ENCODE measurements at places on chromosomes 2 and 18.
A peak's percentile ranks its signal among the peaks of the same experiment; 100 is the strongest.

DNA sequence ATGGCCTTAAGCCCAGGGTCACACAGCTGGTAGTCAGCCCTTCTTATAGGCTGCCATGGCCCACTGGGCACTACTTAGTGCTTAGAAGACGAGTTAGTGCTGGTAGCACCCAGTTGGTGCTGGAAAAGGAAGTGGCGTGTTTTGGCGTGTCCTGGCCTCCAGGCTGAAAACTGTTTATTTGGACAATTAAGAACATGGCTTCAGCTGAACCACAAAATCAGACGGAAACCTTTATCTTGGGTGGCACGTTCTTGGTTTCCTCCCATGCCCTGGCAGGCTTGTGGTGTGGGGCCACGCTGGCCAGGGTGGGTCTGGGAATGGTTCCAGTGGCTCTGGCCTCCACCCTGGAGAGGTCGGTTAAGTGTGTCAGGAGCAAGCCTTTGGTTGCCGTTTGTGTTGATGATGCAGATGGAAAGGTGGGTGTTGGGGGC lies 141.5 kb upstream of the HAAO start:
- DNase-seq: no peak

- peak; percentile 71 for DNase-seq
Observed at GRCh38 chr18:7415081-7415894, 151.8 kb upstream of the PTPRM start.

GRCh38 chr2:30221531-30221930 lies 9.8 kb upstream of the LBH start:
- no peak for DNase-seq

DNA sequence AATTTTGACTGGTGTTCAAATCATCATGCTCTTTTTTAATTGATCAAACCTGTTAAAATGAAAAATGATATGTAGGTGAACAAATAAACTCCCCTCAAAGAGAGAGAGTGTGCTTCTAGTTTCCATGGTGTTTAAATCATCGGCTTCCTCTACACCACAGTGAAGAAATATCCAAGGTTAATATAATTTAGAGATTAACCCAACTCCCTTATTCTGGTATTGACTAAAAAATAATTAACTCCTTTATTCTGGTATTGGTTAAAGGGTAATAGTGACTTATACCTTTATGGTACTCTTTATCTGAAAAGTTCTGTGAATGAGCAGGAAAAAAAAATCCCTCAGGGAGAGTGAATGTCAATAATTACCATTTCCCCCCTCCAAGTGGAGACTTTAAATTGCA lies 93.1 kb downstream of the SPATS2L start:
- no peak for DNase-seq

DNA sequence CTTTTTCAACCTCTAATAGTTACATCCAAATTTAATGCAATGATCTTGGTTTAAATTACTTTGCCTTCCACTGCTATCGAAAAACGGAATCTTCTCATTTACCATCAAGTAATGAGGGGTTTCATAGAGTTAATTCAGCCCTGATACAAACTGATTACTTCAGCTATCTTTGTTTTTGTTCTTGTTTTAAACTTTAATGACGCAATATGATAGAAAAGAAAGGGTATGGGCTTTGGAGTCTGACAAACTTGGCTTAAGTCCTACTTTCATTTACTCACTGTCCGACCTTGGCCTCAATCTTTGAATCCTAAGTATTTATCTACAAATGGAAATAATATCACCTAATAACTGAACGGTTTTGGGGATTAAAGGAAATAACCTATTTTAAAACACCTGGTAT lies 16.1 kb downstream of the ADAM17 start:
- peak; percentile 86 for DNase-seq

DNA sequence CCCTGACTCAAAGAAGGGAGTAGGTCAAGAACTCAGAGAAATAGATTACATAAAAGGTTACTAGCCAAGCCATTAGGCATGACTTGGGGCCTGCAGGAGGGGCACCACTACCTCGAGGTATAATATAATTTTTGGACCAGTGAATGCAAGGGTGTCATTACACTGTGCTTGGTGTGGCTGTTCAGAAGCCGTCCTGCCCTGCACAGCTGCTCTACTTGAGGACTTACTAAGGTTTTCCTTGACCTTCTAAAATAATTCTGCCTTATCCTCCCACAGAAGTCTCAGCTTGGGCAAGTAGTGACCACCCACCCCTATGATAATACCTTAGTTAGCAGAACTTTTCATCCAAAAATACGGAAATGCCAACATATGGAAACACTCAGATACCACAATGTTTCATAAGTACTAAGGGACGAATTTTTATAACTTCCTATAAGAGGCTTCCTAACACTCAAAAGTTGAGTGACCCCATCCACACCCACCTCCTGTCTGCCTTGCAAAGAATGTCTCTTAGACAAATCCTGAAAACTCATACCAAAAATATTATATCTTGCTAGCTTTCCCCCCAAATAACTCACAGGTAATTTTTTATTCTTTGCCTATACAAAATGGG lies 17.7 kb upstream of the ATG16L1 start:
- no peak for DNase-seq

DNA sequence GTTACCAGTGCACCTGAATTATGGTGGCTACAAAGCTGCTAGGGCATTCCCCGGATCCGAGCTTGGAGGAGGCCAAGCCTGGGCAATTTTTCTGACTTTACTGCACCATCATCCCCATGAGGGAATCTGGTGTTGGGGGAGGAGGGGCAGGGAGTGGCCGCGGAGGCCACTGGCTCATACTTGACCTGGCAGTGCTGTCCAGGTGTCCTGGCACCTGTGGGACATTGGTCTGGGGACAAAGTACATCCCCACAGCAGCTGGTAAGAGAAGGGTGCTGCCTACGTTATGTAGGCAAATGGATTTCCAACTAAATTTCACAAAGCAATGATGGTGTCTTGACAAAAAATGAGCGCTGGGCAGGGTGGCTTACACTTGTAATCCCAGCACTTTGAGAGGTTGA lies 48.3 kb downstream of the KLHL29 start:
- DNase-seq: no peak

DNA sequence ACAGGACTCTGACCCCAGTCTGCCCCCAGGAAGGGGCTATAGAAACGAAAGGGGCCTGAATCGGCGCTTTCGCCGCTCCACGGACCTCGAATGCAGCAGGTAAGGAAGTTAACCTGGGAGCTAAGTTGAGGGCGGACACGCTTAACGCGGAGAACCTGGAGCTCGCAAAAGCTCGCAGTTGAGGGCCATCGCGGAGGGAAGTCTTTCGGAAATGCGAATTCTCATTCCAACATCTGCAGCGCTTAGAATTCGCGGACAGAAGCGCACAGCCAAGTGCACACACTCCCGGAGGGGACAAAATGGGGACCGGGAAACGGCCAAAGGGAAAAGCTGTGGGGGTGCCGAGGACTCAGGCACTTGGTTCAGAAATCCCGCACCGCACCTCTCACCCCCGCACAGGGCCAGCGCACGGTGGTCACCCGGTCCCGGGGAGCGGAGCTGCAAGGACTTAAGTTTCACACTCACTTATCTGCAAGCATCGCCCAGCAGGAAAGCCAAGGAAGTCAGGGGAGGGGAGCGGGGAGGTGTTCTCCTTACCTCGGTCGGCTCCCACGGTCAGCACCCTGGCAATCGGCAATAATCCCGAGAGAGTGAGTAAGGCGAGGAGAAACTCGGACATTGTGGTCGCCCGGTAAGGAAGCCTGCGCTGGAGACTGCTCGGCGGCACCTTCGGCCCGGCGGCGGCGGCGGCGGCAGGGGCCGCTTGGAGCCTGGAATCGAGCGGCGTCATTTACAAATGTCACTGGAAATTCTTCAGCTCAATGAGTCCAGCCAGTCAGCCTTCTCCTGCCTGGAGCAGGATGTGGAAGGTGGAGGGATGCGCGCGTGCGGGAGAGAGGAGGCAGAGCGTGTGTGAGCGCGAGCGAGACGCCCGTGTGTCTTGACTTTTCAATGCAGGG lies 456 bp downstream of the LRP1B start:
- peak; percentile 68 for DNase-seq

GRCh38 chr2:169761251-169761969 lies 27.8 kb downstream of the KLHL23 start:
- no peak for DNase-seq

DNA sequence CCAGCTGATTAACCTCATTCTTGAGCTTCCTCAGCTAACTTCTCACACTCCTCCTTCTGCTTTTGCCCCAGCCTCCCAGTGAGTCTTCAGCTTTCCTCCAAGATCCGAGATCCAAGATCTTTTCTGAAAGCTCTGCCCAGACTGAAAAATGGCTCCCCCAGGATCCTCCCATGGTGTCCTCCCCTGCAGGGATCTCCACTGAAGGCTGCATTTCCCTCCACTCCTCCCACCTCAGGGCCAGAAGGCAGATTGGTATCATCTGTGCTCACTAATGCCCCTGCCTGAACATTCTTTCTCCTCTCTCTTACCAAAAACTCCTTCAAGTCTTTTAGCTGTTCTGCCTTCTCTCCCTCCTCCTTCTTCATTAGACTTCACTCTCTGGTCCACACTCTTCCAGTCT lies 6.1 kb upstream of the FOXI3 start:
- DNase-seq: no peak

- peak; percentile 17 for DNase-seq
Observed at GRCh38 chr18:13067966-13068365, 76.8 kb downstream of the CEP192 start.

DNA sequence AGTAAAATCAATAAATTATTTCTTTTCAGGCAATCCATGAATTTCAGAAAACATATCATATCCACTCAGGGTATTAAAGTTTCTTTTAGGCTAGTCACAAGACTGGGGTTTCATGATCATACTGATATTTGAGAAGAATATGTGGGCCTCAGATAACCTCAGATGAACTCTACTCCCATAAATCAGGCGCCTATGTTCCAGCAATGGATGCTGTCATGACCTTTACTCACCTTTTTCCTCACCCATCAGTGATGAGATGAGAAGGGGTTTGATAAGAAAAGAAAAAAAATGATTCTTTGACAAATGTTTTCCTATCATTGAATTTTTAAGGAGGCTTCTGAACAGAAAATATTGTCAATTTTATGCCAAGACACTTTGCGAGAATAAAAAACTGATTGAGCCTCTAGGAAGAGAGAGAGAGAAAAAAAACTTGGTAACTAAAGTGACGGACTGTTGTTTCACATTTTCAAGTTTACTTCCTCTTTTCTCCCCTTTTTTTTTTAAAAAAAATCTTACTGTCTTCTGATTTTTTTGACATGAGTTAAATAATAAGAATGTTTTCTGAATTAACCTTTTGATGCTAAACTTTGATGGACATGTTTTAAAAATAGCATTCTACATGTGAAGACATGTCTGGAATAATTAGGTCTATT lies 309.1 kb upstream of the MAP2 start:
- no peak for DNase-seq

DNA sequence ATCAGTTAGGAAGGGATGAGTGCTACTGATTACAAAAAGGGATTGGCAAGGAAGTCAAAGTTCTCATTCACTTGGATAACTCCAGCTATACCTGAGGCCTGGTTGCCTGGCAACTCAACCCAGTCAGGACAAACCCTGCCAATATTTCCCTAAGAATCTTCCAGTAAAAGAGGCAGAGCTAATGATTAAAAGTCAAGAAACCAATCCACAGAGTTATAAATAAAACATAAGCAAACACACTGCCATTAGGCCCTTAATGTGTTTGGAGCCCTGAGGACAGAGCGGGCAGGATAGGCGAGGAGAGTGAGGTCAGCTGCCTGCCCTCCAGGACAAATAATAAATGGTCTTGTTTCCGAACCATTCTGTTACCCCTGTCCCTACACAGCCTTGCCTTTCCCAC lies 215.6 kb upstream of the NABP1 start:
- DNase-seq: no peak

DNA sequence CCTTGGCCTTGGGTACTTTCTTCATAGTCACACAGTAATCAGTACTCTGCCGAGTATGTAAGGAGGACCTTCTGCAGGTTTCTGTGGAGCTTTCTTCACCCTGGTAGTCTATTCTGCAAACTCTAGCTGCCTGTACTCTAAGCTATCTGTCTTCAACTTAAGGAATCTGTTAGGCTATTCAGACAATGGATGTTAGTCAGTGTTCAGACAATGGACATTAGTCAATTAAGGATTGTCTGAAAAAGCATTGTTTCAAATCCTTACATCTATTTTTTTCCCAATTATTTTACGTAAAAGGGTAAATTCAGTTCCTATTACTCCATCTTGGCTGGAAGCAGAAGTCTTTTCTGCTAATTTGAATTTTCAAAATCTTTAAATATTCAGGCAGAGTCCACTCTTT lies 75.7 kb downstream of the WDR7 start:
- no peak for DNase-seq

DNA sequence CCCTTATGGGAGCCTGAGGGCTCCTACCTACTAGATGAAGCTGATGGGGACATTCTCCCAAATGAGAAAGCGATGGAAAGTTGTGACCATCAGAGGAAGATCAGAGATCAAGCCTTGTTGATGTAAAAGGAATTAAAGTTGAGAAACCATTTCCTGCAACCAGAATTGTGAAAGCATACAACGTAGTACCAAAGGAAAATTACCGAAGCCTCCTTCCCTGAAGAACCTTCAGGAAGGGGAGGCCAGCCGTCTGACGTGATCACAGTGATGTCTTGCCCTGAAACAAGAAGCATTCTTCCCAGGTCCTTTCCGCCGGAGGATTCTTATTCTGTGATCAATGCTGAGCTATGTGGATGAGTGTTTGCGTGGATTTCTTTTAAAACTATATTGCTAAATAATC lies 211.6 kb upstream of the TNP1 start:
- DNase-seq: peak; percentile 99

DNA sequence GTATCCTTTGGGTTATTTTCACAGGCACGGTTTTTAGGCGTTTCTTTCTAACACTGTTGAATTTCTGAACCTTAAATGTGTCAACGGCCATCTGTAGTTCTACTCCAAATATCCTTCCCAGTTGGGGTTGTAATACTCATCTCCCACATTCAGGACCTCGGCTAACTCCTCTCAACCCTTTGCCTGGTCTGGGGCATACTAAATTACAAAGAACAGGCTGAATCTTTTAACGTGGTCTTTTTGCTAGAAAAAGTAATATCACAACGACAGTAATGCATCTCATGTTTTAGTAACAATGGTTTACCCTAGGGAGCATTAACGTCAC lies 2.1 kb downstream of the RPRM start:
- DNase-seq: no peak

DNA sequence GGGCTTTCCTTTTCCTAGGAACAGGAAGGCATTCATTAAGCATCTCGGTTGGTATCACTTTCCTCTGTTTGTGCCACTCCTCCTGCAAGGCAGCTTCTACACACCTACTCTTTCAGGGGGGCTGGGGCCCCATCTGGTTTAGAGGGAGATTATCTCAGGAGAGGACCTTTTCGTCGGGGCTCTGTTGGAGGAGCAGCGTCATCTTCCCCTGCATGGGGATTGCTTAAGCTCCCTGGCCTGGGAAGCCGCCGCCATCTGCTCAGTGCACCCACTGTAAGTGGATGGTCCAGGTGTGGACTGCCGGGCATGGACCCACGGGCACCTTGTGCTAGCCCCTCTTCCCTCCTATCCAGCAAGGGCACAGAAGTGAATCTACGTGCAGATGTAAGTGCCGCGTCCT lies 355.3 kb upstream of the SMIM21 start:
- DNase-seq: no peak

DNA sequence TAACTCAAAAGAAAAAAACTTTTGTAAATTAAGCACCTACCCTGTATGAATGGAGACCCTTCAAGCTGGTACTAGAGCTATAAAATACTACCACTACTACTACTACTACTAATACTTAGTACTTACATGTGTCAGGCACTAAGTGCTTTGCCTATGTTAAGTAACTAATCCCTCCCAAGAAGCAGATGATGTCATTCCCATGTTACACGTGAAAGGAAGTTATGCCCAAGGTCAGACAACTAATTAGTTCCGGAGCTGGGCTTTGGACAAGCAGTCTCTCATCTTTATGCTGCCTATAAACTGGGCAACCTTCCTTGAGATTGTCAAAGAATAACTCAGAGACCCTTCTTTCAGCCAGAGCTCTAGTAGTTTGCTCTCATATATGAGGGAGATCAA lies 13.9 kb upstream of the ATP6V1B1 start:
- peak; percentile 41 for DNase-seq
